ENCODE measurements at places on chromosomes 11 and 22. TPM values are rescaled to one million over a fixed set of nuclear protein-coding genes. Genes with fewer than 3 reads are reported as not detected.

C11orf52 gene
- not detected for total RNA-seq

SWAP70 gene
- total RNA-seq, result 13.2 TPM

VPREB3 gene
- not detected for total RNA-seq

PIH1D2 gene
- 1.3 TPM for total RNA-seq

RBFOX2 gene
- 92.4 TPM for total RNA-seq

KBTBD4 gene
- 15.4 TPM for total RNA-seq

PKP3 gene
- total RNA-seq, result 373 TPM

FOXR1 gene
- not detected for total RNA-seq

ELF5 gene
- not detected for total RNA-seq

EHF gene
- 29.1 TPM for total RNA-seq

TMPRSS4 gene
- 0.08 TPM for total RNA-seq

PHETA2 gene
- 6.3 TPM for total RNA-seq

OPCML gene
- total RNA-seq, result not detected

GLYATL1 gene
- total RNA-seq, result 0.19 TPM

SLC5A12 gene
- total RNA-seq, result not detected

TRIM48 gene
- not detected for total RNA-seq
